Inflammatory macrophage treated with lipopolysaccharide for 1 hour (primary cell): ENCODE measurements at places on chromosomes 12 and 14.
A peak's percentile ranks its signal among the peaks of the same experiment; 100 is the strongest.

GRCh38 chr14:103734081-103734888 lies 18.7 kb downstream of the ZFYVE21 start:
- no peak for DNase-seq

DNA sequence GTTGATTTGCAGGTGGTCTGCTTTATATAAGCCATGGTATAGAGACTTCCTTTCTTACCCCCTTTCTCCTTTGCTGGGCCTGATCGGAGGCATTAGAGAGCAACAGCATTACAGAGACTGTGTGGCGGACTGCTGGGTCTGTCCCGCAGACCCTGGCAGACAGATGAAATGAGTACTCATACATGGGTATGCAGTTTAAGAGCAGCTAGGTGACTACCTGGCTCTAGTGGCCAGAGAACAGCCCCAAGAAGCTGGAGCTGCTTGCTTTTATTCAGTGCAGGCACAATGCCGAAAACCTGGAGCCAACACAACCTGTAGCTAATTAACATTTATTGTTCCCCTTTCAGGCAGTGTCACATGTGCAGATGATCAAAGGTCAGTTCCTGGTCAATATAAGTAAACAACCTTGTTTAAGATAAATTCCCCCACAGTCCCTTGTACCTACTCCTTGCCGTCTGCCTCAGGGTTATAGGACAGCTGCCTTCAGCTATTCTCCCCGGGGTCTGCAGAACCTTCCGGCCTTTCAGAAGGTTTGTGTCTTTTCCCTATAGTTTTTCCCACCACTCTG lies 160.0 kb downstream of the TRHDE start:
- no peak for DNase-seq

DNA sequence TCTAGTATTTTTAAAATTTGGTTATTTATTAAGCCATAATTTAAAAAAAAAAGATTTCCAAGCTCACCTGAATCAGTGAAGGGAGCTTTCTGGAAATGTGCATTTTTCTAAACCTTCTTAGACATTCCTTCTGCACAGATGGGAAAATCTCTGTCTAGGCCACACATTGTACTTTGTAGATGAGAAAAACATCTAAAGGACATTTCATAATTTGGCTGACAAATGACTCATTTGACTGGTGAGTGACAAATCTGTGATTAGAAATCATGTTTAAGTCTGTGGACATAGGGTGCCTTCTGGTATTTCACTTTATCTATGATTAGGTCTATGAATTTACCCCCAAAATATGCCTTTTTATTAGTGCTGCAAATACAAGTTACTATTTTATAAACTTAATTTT lies 1044.9 kb upstream of the FLRT2 start:
- DNase-seq: no peak

DNA sequence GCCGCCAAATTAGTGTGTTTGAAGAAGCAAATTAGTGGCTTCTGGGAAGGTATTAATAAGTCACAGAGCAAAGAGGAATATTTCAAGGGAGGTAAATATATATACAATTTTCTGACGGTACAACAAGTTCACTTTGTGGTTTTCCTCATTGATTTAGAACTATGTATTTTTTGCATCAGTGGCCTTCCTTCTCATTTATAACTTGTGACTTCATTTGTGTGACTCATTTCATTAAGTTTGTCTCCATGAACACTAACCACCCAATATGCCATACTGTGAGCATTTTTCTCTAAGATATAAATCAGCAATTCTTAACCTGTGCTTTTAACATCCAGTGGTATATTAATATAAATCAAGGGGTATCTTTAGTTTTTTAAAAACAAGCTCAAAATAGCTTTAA lies 29.3 kb upstream of the ARHGAP5 start:
- no peak for DNase-seq

DNA sequence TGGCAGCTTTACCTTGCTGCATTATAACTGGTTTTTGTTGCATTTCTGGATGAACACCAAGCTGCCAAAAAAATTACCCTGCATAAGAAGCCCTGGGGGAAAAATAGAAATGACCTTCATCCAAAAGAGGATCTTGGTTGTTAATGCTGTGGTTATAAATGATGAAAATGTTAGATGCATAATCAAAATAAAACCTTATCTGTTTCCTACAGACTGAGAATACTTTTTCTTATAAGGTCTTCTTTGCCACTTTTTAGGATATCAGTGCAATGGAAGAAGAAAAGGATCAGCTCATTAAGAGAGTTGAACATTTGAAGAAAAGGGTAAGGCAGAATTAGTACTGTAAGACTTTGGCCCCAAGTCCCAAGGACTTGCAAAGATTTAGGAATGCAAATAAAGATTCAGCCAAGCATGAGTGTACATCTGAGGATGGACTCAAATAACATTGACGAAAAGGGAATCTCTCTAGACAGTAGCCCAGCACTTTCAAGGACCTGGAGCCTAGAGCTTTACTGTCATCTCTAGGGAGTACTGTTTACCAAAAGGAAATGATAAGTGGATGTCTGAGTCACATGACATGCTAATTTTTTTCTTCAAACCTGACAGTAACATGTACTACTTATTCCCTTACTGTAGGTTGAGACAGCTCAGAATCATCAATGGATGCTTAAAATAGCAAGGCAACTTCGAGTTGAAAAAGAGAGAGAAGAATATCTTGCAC lies 10.7 kb downstream of the IFT81 start:
- DNase-seq: no peak

GRCh38 chr14:72333357-72333756 lies 401.1 kb downstream of the RGS6 start:
- DNase-seq: no peak

- peak; percentile 59 for DNase-seq
Observed at GRCh38 chr12:8890313-8891085, 23.8 kb upstream of the PHC1 start.

- DNase-seq: no peak
Observed at GRCh38 chr12:127771546-127771945, 495.4 kb upstream of the TMEM132C start.

- peak; percentile 3 for DNase-seq
Observed at GRCh38 chr12:90062799-90063198, 354.2 kb upstream of the ATP2B1 start.

DNA sequence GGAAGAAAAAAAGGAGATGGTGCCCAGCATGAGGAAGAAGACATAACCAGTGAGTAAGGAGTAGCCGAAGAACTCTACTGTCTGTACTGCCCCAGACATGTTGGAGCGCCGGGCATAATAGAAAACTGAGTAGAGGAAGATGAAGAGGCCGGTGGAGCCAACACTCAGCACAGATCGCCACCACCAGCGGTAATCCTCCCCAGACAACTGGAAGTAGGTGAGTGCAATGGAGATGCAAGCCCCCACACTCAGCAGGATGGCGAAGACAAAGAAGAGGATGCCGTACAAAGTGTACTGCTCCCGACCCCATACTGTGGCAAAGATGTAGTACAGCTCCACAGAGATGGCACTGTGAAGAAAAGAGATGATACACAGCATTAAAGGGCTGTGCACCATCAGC lies 844 bp upstream of the IPO4 start:
- DNase-seq: no peak

GRCh38 chr12:22702690-22703089 lies 77.7 kb downstream of the ETNK1 start:
- no peak for DNase-seq

- no peak for DNase-seq
Observed at GRCh38 chr12:501722-502447, 42.1 kb downstream of the B4GALNT3 start.

DNA sequence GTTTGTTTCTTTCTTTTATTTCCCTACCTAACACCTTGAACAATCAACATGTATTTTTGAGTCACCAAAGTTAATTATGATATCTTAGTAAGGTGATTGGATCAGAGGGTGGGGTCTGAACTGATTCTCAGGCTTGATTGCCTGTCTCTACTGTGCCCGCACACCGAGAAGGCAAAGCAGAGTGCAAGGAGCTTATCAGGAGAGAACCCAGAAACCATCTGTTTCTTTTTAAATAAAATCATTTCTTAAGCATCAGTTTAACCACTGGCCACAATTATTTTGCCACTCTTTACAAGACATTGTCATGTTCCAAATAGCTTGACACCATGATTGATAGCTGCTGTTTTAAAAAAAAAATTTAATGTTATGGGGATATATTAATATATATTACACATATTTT lies 3.1 kb downstream of the GARIN2 start:
- no peak for DNase-seq
